ENCODE measurements at places on chromosomes 6 and 20.
A peak's percentile ranks its signal among the peaks of the same experiment; 100 is the strongest.

GRCh38 chr6:128307671-128308070 lies 212.7 kb downstream of the PTPRK start:
- DNase-seq = peak; percentile 3

DNA sequence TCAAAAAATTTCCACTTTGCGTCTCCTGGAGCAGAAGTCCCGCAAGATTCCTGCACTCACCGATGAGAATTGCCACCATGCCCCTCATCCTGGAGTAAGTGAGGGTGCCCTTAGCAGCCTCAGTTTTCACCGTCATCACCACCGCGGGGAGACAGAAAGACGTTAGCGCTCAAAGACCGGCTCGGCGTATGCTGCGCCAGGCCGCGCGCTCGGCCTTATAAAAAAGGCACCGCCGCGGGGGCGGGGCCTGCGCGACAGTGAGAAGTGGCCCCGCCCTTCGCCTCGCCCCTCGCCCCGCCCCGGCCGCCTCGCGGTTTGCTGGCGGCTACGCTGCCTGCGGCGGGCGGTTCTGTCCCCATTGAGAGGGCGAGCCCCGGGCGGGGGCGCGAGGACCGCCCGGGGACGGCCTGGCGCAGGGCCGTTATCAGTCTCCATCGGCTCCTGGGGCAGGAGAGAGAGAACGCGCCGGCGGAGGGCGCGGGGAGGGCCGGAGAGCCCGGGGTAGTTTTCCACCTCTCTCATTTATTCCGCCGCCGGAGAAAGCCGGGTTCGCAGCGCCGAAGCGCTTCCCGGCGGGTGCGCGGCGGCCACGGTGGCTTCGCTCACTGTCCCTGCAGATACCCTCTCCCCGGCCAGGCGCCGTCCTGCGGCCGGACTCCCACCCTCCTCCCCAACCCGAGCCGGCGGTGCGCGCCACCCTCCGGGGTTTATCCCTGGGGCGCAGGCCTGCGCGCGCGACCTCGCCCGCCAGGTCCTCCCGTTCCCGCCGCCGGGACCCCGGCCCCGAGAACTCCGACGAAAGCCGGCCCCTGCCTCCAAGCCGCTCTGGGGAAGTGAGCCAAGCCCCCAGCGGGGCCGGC lies 122.5 kb upstream of the SLC2A12 start:
- peak; percentile 88 for DNase-seq

- DNase-seq = no peak
Observed at GRCh38 chr6:8229915-8230756, 127.8 kb upstream of the EEF1E1 start.

DNA sequence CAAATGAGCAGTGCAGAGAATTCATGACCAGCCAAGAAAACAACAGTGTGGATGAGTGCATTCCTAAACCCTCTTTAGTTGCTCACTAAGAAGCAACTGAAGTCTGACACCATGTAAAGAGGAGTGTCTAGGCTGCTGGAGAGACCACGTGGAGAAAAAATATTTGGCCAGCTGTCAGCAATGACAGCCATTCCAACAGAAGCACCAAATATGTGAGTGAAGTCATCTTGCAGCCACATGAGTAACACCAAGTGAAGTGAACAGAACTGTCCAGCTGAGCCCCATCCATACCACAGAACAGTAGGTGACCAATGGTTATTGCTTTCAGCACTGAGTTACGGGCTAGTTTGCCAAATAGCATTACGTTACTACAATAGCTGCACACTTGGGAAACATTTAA lies 89.4 kb downstream of the TBXT start:
- DNase-seq = peak; percentile 34

GRCh38 chr20:56826705-56827665 lies 197.9 kb downstream of the TFAP2C start:
- no peak for DNase-seq

DNA sequence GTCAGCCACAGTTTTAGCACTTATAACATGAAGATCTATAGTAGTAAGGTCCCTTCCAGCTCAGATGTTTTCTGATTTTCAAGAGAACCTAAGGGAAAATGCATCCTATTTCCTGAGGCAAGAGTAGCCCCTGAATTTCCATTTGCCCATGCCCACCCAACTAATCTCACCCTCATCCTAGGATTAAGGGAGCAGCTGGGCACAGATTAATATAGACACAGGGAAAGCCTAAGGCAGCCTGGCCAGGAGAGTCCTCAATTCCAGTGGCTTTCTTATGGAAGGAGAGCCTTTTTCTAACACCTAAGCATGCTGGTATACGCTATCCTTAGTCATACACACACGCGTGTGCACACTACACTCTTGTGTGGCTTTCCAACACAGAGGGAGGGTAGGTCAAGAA lies 1.5 kb downstream of the APOBEC2 start:
- no peak for DNase-seq

- peak; percentile 78 for DNase-seq
Observed at GRCh38 chr6:63571361-63572043, 778 bp upstream of the LOC128125822 start.

GRCh38 chr20:46291401-46291800 lies 16.9 kb downstream of the CDH22 start:
- no peak for DNase-seq

- DNase-seq = peak; percentile 10
Observed at GRCh38 chr6:120826253-120826652, 508.0 kb downstream of the TBC1D32 start.

DNA sequence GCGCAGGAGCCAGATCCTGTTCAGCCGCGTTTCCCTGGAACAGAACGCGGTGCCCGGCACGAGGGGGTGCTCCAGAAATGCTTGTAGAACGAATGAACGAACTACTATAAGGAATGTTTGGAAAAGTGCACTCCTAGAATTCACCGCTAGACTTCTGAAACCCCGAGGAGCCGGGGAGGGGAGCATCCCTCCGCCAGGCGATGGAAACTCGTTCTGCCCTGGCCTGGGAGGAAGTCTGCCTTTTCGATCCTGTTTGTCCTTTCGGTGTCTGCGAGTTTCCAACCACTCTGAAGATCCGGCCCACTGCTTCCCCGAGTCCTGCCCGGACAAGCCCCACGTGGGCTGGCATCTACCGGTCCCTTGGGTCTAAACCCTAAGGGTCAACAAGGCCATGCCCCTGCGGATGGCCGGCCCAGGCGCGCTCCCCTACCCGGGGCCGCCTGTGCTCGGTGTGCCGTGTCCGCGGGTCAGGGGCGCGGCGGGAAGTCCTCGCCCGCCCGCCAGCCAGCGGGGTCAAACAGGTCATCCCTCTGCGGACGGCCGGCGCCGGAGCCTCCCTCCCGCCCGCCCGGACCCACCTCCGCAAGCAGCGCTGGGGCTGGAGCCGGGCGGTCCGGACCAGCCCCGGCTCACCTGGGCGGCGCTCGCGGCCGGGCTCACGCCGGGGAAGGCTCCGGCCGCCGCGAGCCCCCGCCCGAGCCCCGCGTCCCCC lies 526 bp downstream of the SULF2 start:
- DNase-seq = no peak

DNA sequence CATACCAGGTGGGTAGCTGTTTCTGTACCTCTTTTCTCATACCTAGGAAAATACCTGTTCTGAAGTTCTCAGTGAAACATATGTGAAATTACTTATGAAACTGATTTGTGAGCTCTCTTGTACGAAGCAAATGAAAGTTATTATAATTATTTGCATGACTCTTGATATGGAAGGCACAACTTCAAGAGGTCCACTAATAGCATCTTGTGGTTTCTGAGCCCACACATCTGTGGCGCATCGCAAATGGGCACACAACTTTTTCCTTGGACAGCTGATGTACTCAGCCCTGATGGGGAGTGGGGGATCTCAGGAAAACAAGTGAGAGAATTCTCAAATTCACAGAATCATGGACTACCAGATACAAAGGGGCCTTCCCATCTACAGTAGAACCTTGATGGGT lies 432.3 kb downstream of the CD83 start:
- DNase-seq = no peak

DNA sequence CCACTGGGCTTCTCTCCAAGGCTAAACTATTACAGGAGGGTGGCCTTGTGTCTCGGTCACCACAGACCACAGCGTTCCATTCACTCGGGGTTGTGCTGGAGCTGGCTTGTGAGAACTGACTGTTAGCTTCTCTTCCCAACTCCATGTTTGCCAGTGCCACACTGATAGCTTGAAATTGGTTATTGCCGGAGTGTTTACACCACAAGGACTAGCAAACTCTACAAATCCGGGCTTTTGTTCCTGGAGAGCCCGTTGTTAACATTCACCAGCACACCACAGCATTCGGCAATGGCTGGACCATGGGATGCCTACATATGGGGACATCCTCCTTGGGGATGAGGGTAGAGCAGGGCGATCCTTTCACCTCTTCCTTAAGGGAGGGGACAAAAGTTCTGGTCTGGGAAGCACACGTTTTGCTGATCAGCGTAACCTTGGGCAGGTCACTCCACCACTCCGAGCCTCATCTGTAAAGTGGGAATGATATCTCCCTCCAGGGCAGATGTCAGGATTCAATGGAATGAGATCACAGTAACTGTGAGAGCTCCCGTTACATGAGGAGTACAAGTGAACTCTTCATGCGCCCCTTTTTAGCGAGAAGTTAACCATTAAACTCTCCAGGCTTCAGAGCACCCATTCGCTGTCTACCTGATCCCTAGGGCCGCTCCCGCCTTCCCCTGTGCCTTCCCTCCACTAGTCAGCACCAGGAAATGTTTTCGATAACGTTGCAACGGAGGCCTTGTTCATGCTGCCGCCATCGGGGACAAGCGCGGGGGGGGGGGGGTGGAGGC lies 41.7 kb upstream of the TTPAL start:
- DNase-seq = no peak

- DNase-seq = no peak
Observed at GRCh38 chr6:90139272-90139817, 157.3 kb downstream of the BACH2 start.

GRCh38 chr20:10511509-10512251 lies 76.6 kb downstream of the SLX4IP start:
- DNase-seq = peak; percentile 98

GRCh38 chr6:135173989-135174484 lies 7.1 kb upstream of the MYB start:
- no peak for DNase-seq

GRCh38 chr6:118283766-118284165 lies 264.3 kb upstream of the PLN start:
- peak; percentile 77 for DNase-seq

- DNase-seq = no peak
Observed at GRCh38 chr6:168700880-168701279, 259.9 kb downstream of the SMOC2 start.

DNA sequence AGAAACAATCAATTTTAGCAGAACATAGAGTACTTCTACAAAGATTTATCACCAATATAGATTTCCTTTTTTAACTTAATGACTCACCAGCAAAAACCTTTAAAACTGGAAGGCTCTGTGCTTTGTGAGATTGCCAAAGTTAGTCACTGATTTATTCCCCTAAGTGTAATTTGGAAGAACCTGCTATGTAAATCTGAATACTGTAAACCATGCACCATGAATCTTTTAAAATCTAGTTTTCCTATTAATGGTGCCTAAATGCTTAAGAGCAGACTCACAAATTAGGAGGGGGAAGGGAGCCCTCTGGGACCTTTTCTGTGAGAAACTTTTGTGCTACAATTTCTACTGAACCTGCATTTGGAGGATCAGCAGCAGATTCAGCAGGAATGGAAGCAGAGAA lies 57.8 kb upstream of the PNRC1 start:
- DNase-seq = no peak

DNA sequence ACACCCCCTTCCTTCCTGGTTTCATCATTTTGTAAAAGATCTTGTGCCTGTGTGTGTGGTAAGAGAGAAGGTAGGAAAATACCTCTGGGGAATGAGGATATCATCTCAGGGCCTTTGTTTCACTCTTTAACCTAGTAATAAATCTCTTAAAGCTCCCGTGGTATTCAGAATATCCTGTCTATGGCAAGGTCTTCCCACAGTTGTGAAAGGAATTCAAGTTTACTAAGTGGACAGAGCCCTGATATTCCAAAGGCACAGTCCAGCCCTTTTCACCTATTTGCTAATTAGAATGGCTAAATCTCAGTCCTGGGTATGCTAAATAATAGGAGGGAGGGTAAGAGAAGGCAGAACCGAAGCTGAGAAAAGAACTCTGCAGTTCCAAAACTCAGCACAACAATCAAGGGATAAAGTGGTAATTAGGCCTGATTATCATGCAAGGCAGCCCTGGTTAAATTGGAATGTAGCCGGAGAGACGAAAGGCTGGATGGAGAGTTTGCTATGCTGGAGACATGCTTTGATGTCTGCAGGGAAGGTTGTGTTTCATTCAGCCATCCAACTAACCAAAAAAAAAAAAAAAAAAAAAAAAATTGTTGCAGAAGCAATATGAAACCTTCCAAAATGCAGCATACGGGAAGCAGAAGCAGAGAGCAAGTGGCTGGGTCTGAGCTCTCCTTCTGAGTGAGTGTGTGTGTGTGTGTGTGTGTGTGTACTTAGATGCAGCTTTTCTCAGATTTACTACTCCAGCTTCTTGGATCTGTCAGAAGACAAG lies 28.5 kb upstream of the PIM1 start:
- no peak for DNase-seq

DNA sequence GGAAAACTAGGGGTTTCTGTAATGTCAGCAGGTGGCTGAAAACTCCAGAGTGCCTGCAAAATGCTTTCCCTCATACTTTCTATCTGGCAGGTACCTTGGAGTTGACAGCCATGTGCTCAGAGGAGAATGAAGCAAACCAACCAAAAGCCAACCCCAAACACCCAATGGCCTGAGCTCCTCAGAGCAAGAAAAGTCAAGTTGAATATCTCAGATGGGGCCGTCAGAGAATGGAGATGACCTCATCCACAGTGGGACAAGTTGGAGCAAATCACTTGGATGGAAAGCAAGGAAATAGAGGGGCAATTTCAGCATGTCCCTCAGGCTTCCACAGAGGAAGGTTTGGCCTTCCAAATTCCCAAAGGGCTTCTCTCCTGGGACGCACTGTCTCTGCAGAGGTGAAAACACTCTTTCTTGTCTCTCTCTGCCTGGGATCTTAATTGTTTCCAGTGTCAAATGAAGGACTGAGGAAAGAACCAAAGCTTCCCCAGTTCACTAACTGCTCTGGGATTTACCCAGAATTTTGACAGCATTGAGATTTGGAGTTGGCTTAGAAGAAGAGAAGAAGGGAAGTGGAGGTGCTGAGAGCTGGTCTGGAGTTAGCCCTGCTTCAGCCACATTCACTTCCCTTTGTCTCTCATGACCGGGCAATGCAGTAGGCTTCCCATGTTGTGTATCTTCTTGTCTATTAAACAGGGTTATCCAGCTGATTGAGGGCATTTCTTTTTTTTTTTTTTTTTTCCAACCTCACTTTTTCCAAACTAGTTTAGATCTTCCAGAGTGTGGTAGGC lies 42.2 kb downstream of the PRND start:
- no peak for DNase-seq

GRCh38 chr6:1553562-1554083 lies 56.1 kb upstream of the FOXC1 start:
- no peak for DNase-seq

DNA sequence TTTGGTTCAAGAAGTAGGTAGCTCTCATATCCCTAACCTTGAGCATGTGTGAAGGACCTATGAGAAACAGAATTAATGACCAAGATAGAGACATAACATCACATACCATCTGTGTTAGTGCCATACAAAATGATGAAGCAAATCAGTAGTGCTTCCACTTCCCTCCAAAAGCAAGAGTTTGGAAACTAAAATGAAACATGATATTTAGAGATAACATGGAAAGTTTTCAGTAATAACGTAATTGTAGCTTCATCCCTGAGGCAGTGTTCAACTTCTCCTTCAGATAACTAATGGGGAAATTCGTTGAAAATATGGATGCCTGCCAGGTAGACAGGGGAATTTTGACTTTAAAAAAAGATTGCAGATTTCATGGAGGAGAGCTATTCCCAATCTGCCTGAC lies 248.4 kb upstream of the IRAK1BP1 start:
- DNase-seq = no peak
